ENCODE measurements at places on chromosomes 16 and 17.

DNA sequence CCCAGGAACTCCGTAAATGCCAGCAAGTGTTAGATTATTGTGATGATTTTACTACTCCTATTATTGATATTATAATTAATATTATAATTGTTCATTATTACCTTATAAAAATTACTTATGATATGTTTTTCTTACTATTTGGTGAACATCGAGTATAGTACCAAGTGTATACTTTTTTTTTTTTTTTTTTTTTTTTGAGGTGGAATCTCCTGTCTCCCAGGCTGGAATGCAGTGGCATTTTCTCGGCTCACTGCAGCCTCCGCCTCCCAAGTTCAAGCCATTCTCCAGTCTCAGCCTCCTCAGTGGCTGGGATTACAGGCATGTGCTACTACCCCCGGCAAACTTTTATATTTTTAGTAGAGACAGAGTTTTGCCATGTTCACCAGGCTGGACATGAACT, 347.0 kb downstream of the WWOX start:
- no peak for DNase-seq

- DNase-seq: no peak
Measured at GRCh38 chr16:6665126-6665525, 667.5 kb upstream of the RBFOX1 start.

DNA sequence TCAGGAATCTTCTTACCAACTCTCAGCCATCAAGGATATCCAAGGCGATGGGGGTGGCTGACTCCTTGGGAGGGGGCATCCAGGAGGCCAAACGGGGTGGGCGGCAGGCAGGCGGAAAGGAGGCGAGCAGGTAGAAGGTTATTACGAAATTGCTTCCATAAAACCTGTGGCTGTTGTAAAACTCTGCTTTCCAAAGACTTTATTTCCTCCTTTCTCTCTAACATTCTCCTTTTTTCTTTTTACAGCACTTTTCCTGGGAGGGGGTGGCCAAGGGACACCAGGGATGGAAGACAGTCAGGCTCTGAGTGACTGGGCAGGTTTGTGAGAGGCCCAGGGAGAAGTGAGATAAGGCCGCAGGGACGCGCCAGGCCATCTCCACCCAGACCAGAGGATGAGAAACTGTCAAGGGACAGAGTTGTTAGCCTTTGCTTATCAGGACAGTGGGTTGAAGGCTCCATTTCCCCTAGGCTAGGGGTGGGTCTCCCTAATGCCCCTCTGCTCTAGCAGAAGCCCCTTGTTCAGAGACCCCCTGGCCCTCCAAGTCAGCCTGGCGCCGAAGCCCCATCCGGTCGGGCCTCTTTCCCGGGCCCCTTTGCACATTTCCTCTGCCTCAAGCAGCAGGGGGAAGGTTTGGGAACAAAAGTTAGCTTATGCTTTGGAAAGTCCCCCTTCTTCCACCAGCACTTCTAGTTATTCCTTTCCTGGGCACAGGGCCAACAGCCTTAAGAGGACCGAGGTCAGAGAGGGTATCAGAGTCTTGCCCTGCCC, 5.0 kb upstream of the HOXB9 start:
- no peak for DNase-seq

GRCh38 chr17:59527931-59528330, 37.5 kb upstream of the DHX40 start:
- DNase-seq: no peak

- no peak for DNase-seq
Measured at GRCh38 chr17:37092071-37092470, 143.3 kb downstream of the AATF start.

- DNase-seq: peak; percentile 18
Measured at GRCh38 chr17:15260376-15261257, 4.5 kb downstream of the PMP22 start.

- DNase-seq: no peak
Measured at GRCh38 chr17:82236142-82236971, 7.5 kb downstream of the SLC16A3 start.

DNA sequence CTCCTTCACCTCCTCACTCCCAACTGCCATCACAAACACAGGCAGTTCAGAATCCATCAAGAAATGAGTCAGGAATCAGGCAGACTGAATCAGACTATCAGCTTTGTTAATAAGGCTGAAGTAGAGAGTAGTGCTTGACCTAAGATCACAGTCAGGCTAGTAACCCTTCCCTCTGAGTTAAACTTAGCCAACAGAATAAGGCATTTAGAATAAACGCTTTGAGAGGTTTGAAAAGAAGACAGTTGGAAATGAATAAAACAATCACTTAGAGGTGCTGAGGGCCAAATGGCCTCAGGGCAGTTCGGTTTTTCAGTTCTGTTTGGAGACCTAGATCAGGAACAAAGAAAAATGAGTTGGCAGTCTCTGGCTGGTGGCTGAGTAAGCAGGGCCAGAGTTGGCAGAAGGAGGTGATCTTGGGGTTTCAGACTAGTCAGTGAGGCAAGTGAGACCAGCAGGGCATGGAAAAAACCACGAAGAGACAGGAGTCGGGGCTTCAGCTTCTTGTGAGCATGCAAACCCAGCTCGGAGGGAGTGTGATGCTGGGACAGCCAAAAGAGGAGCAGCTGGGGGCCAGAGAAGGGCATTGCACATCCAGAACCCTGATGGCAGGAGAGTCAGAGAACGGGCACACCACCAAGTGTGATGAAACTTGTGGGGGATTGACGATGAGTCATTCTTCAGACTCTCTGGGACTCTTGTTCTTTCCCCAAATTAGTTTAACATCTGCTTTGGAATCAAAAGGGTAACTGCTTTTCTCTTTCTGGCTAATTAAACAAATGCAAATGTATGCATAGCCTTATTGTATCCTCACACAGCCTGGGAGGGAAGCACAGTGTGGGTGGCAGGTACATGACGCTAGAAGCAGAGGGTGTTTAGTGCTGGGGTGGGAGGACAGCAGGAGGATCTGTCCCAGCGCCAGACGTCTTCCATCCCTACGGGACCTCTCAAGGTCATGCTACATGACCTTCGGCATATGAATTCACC, 54.8 kb downstream of the SPECC1 start:
- peak; percentile 4 for DNase-seq

GRCh38 chr17:60371818-60372510, 20.0 kb downstream of the USP32 start:
- no peak for DNase-seq

- DNase-seq: no peak
Measured at GRCh38 chr16:48540222-48540900, 69.6 kb downstream of the N4BP1 start.

- no peak for DNase-seq
Measured at GRCh38 chr17:41415411-41415810, 9.0 kb downstream of the KRT37 start.

GRCh38 chr16:5205361-5206040, 107.9 kb upstream of the EEF2KMT start:
- no peak for DNase-seq

- DNase-seq: no peak
Measured at GRCh38 chr16:67719778-67720144, 645 bp upstream of the GFOD2 start.

DNA sequence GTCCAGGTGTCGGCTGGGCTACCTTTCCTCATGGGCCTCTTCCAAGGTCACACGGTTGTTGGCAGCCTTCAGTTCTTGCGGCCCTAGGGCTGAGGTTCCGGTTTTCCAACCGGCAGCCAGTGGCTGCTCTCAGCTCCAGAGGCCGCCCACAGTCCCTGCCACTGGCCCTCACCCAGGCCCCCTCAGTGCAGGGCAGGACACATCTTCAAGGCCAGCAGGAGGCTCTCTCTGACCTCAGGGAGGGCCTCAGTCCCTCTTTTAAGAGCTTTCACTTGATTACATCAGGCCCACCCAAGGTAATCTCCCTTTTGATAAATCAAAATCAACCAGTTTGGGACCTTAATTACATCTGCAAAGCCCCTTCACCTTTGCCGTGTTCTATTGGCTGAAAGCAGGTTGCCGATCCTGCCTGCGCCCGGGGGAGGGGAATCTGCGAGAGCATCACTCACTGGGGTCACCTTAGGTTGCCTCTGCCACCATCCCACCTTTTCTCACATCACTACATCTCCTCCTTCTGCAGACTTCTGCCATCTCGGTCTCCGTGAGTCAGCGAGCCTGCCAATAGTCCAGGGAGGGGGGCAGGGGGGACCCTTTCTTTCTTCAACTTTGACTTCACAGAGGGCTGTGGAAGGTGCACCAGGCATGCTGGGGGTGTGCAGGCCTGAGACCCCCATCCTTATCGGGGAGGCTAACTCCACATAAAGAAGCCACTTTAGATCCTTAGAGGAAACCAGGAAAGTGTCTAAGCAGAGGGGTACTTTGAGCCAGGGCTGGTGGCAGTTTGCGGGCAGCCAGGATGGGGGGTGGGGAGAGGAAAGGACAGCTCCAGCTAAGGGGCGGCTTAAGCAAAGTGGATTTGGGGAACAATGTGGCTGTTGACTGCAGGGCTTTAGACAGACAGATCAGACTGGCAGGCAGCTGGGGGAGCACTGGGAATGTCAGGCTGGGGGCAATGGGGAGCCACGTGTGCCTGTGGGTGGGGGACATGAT, 28.8 kb upstream of the NXPH3 start:
- no peak for DNase-seq

DNA sequence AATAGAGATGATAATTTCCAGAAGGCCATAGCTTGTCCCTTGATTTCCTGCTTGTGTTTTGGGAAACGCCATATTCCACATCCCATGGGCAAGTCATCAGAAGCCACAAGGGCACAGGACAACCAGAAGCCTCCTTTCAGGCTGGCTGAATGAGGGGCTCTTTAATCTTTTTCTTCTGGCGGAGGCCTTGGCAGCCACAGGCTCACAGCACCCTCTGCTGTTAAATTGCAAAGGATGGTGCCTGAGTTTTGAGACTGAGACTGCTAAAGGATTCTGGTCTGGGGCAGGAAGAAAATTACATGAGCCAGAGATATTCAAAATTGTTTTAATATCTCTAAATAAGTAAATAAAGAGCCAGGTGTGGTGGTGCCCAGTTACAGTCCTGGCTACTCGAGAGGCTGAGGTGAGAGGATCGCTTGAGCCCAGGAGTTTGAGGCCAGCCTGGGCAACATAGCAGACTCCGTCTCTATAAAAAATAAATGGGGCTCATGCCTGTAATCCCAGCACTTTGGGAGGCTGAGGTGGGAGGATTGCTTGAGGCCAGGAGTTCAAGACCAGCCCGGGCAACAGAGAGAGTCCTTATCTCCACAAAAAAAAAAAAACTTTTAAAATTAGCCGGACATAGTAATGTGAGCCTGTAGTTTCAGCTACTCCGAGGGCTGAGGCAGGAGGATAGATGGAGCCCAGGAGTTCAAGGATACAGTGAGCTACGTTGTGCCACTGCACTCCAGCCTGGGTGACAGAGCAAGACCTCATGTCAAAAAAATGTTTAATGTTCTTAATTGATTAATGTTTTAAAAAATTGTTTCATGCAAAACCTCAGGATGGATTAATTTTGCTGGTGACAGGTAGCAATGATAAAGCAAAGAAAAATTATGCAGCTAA, 26.3 kb downstream of the AARSD1 start:
- DNase-seq: peak; percentile 34

DNA sequence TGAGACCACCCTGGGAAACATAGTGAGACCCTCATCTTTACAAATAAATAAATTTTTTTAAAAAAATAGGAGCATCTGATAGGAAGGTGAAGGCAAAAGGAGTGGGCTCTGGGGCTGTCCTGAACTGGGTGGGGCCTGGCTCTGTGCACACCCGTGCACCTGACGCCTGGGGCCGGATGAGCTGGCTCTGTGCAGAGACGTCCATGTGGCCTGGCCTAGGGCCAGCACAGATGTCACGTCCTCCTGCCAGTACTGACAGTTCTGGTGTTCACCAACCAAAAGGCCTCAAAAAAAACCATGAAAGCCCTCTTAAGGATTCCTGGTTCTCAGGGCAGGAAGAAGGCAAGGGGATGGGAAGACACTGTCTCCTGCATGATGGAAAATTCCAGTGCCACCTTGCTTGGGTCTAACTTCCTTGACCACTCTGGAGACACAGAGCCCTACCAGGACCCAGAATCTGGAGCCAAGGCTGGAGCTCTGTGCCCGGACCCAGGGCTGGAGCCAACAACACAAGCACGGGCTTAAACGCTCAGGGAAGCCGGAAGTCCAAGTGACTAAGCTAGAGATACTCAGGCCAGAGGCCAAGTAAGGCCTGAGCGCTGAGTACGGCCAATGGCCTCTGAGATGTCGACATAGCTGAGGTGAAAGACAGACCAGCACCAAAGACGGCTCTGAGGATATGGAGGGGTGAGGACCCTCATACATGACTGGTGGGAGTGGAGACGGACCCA, 32.9 kb downstream of the COPRS start:
- no peak for DNase-seq

DNA sequence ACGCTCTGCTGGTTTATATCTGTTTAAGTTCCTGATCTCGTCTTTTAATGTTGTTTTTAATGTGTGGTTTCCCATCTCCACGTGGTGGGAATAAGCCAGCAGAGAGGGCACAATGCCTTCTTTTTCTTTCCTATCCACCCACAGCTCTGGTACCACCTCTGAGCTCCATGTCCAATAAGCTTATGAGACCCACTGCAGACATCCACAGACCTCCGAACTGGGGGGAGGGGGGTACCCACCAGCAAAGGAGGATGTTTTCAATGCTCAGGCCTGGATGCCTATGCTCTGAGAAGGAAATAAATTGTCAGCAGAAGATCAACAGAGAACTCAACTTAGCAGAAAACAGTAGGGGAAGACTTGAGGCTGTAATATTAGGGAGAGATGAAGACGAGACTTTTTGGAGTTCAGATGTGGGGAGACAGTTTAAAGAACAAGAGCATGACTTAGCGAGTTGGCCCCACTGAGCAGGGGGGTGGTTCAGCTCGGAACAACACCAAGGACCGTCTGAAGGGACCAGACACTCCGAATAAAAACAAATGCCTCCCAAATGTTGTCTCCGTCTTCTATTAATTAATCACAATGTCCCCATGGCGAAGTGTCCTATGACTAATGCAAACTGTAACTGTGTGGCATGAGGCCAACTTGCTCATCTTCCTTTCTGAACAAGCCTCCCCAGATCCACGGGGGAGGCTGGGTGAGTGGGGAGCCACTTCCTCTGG, 62.7 kb downstream of the GAS7 start:
- DNase-seq: no peak

DNA sequence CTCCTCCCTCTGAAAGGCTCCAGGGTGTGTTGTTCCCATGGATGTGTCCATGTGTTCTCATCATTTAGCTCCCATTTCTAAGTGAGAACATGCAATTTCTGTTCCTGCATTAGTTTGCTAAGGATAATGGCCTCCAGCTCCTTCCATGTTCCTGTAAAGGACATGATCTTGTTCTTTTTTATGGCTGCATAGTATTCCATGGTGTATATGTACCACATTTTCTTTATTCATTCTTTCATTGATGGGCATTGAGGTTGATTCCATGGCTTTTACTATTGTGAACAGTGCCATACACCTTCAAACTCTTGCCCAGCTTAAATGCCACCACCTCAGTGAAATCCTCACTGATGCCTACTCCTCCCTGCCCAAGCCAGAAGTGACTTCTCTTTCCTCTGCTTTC, 4.5 kb upstream of the ORAI3 start:
- DNase-seq: no peak

GRCh38 chr16:58814348-58814801, 80.3 kb upstream of the GOT2 start:
- peak; percentile 7 for DNase-seq
